ENCODE measurements at places on chromosomes 7 and 10.

DNA sequence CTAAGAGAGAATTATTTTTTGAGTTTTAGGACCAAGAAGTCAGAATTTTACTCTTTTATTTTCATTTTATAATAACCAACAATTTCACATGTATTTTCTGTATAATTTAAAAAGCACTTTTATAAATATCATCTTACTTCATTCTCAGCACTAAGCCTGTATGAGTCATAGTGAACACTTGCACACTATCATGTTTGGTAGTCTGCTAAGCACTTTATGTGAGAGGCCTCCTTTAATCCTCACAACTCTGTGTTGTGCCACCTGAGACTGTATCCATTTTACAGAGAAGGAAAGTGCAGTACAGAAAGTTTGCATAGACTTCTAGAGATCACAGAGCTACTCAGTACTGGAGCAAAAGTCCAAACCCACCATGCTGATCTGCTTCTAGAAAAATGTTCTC is 939.6 kb downstream of the NRG3 start:
- DNase-seq, result no peak

- no peak for DNase-seq
Observed at GRCh38 chr10:95756041-95756761, at the start of gene ENTPD1. ENTPD1 (plus strand) TSS chr10:95756163; CDS start chr10:95756240, 77 bp downstream.

DNA sequence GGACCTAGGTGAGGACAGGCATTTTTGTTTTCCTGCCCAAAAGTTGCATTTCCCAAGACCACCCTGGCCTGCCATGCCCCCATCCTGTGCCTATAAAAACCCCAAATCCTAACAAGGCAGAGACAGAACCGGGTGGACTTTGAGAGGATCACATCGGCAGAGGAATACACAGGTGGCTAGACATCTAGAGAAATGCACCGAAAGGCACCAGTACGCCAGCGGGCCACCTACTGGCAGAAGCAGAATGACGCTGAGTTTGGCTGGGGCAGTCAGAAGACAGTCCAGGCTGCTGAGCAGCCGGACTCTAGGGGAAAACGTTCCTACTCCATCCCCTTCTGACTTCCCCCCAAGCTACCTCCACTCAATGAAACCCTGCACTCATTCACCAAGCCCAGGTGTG is 2.8 kb downstream of the AKR1C4 start:
- DNase-seq, result no peak

- no peak for DNase-seq
Observed at GRCh38 chr10:63027531-63027930, 105.6 kb upstream of the NRBF2 start.

DNA sequence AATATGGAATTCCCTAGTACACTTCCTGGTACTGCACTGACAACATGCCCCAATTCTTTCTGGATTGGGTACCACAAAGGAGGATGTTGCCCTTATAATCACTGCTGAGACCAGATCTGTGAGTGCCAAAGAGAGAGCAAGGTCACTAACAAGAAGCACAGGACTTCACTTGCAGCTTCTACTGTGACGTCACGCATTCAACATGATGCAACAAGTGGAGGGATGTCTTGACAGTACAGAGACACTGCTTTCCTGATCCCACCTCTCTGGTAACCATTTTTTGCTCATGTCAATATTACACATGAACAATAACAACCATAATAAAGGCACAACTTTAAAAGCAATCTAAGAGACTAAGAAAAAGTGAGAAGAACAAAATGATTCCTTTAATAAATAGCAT is 414.1 kb upstream of the LRRN3 start:
- no peak for DNase-seq

GRCh38 chr10:78539247-78539766 is 505.6 kb downstream of the RPS24 start:
- no peak for DNase-seq

DNA sequence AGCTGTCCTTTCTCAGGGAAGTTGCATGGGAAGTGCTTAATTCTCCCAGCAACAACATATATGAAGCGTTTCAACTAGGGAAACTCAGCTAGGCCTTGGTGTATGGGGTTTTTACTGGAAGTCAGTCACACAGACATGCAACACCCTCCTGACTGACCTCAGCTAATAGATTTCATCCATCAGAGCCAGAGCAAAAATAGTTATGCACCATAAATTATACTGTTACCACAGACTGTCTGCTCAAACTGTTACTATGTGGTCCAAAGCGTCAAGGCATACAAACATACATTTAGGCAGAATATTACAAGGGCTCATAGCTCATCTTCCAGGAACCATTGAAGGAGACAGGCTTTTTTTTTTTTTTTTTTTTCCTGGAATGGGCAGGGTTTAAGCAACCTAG is 417.9 kb downstream of the ANKRD7 start:
- DNase-seq, result no peak

GRCh38 chr7:26061678-26062603 is 90.1 kb upstream of the NFE2L3 start:
- DNase-seq, result no peak

DNA sequence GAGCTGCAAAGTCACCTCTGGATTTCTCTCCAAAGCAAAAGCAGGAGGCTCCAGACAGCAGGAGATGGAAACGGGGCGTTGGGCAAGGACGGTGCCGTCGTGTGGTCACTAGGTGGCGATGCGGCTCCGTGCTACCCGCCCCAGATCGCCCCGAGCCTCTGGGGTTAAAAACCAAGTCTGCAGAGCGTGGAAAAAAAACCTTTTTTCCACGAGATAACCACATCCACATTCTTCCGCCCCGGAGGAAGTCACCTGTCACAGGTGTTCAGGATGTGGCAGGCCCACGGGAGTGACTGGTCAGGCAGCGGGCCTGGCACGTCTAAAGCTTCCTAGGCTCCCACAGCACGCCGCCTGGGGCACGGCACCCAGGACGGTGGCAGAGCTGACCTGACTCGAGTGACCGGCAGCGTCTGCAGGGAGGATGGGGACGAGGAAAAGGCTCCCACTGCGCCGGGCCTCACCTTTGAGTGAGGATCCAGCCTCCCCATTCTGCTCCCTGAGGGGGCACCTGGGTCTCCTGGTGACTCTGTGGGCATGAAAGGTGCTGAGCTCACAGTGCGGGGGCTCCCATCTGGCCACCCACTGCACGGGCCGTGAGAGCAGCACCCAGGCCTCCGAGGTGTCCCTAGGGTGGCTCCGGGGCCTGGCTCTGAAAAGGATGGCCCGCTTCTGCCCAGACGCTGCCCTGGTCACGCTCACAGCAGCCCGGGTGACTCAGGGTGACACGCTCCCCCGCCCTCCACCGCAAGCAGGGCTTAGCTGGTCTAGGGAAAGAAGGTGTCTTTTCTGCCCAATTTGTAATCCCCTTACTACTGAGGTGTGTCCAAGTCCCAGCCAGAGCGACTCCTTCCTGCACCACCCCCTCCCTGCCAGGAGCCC is 71.3 kb upstream of the TNRC18 start:
- no peak for DNase-seq

DNA sequence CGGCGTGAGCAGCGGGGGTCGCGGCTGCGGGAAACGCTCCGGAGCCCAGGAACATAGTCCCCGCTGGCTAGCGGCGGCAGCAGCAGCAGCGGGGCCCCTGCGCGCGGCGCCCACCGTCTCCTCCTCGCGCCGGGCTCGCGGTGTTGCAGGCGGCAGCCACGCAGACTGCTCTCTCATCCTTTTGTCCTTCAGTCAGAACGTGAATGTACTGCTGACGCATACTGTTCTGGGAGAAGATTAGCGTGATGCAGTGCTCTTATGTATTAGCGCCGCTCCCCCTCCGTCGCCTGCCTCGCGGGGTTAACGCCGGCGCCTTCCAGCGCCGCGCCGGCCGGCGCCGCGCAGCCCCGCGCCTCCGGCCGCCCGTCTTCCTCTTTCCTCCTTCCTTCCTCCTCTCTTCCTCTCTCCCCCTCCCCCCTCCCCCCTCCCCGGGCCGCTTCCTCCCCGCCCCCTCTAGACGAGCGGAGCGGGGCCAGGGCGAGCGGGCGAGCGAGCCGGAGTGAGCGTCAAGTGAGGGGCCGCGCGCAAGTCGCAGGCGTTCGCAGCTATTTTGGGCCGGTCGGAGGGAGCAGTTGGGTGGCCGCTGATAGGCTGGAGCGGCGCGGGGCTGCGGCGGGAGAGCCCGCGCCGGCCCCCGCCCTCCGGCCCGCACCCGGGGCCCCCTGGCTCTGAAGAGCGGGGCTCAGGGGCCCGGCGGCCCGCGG is 816 bp upstream of the LRRC4 start:
- DNase-seq, result no peak

- no peak for DNase-seq
Observed at GRCh38 chr10:95327367-95327766, 36.6 kb upstream of the PDLIM1 start.

DNA sequence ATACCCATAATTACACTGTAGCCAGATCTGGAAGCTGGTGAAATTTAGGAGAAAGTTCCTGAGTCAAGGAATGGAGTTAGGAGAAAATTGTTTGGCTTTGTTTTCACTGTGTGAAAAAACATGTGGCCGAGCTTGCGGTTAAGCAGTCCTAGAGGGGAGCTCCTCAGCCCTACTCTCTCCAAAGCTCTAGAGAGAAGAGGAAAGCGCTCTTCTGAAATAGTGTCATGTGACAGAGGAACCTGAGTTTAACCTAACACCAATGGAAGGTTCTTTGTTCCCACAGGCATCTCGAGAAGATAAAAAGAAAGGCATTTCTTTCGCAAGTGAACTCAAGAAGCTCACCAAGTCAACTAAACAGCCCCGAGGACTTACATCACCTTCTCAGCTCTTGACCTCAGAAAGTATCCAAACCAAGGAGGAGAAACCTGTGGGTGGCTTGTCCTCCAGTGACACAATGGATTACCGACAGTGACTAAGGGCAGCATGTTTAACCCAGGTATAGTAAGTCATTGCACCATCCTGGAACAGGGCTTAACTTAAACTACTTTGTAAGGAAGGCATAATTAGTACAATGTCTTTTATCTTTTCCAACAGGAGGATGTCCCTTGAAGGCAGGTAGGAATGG is 38.0 kb downstream of the NOC3L start:
- DNase-seq, result no peak

Measured in cortex of kidney (tissue), 1 donor.